ENCODE measurements at places on chromosomes 4 and X.
A peak's percentile ranks its signal among the peaks of the same experiment; 100 is the strongest.

DNA sequence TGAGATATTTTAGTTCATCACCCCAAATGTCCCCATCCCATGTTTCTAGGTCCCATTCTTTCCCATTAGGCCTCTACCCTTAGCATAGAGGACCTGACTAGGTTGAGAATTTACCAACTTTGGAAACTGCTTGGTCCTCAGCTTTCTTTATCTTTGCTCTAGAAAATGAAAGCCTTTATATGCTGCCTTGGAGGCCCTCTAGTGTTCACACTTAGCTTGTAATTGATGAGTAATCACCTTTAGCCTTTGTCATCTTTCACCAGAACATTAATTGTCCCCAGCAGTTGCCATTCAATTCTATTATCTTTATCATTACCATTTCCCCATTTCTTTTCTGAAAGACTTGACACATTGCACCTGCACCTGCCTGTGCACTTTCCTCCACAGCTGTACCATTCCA is 589.2 kb upstream of the NR3C2 start:
- DNase-seq: no peak

- no peak for DNase-seq
Measured at GRCh38 chr4:139841464-139842195, 176.0 kb downstream of the MGST2 start.

GRCh38 chr4:7759216-7759615 is 180.4 kb downstream of the AFAP1 start:
- DNase-seq: no peak

- no peak for DNase-seq
Measured at GRCh38 chrX:79080141-79080540, 64.3 kb upstream of the GPR174 start.

DNA sequence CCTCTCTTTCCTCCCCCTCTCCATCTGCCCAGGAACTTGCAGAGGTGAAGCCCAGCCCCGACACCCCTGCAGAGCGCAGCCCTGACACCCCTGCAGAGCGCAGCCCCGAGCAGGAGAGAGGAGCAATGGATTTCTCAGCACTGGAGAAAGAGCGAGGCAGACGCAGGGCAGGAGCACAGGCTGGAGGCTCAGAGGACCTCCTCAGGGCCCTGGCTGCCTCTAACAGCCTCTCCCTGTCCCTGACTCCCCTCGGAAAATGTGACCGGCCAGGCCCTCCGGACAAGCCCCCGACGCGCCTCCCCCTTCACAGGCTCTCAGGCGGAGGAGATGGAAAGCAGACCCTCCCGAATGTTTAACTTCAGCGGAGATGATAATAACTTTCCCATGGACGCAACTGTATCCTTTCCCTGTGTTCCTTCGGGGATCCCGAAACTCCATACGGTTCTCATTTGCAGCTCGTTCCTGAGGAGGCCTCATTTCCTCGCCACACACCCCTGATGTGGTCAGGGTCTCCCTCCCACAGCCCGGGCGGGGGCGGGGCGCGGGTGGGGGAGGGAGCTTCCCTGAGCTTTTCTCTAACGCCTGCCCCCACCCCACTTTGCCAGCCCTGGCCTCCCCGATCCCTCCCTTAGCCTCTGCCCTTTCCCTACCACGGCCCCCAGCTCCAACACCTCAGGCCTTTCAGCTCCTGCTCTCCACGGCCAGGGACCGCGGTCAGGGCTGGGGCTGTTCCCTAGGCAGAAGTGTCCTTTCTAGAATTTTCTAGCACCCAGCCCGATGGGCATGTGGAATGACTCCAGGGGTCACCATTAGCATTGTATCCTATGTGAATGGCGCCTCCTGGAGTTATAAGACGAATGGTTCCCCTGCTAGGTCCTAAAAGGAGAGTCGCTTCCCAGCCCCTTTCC is 201.1 kb upstream of the BCOR start:
- peak; percentile 15 for DNase-seq

Data from iPS DF 19.7 (cell line).